ENCODE measurements at places on chromosomes 2 and 18. TPM values are rescaled to one million over a fixed set of nuclear protein-coding genes. Genes with fewer than 3 reads are reported as not detected.

The KCNG2 gene
- 0.17 TPM for total RNA-seq

The RESP18 gene
- not detected for total RNA-seq

The TMEM178A gene
- total RNA-seq, result 1.5 TPM

The TEKT4 gene
- 0.26 TPM for total RNA-seq

The AMER3 gene
- not detected for total RNA-seq

The GFPT1 gene
- 76.3 TPM for total RNA-seq

The SH3BP4 gene
- total RNA-seq, result 46.5 TPM

The NAT8 gene
- total RNA-seq, result not detected

The MYO5B gene
- total RNA-seq, result 31.7 TPM

The DLGAP1 gene
- 1.7 TPM for total RNA-seq

The SLC5A7 gene
- total RNA-seq, result not detected

The NUP35 gene
- 18.2 TPM for total RNA-seq

The SERPINB10 gene
- total RNA-seq, result not detected

The ANKRD62 gene
- total RNA-seq, result not detected

The LRRC30 gene
- total RNA-seq, result not detected

The CNGA3 gene
- total RNA-seq, result not detected

The TUBA4B gene
- not detected for total RNA-seq

The ONECUT2 gene
- 0.31 TPM for total RNA-seq

The STRN gene
- 18.8 TPM for total RNA-seq

The SCN3A gene
- not detected for total RNA-seq

The QPCT gene
- total RNA-seq, result 14.3 TPM

The KLHL29 gene
- 37.0 TPM for total RNA-seq

The IL1B gene
- total RNA-seq, result 5.0 TPM

The GULP1 gene
- total RNA-seq, result 23.3 TPM

The SERPINB13 gene
- 8.8 TPM for total RNA-seq

The PLB1 gene
- total RNA-seq, result 4.2 TPM

The SKA1 gene
- 18.2 TPM for total RNA-seq

The WDR12 gene
- total RNA-seq, result 86.9 TPM

The EGR4 gene
- 0.12 TPM for total RNA-seq

The AP1S3 gene
- total RNA-seq, result 41.1 TPM

The DSEL gene
- 6.0 TPM for total RNA-seq

The CNDP1 gene
- total RNA-seq, result not detected
